ENCODE measurements at places on chromosomes 2 and 18.

- no peak for DNase-seq
These were observed 733.8 kb upstream of the FANCL start for GRCh38 chr2:58974881-58975280.

DNA sequence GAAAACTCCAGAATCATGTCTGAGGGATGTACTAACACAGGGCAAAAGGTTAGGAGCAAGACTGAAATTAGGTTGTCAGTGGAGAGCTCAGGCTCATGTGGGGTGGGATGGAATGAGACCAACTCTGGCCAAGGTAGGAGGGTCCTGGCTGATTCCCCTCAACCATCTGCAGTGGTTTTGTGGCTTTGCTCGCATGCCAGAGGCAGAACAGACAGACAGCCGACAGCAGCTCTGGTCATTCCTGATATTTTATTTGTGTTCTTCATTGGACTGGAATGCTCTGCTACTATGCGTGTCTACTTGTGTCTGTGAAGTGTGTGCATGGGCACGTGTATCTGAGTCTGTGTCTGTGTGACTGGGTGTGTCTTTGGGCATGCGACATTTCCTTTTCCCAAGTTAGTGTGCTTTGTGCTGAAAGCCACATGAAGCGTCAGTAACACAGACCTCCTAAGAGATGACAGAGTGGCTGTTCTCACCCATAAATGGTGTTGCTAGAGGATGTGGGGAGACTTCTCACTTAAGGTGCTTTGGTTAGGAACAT lies 239.5 kb downstream of the CNTNAP5 start:
- DNase-seq: no peak

DNA sequence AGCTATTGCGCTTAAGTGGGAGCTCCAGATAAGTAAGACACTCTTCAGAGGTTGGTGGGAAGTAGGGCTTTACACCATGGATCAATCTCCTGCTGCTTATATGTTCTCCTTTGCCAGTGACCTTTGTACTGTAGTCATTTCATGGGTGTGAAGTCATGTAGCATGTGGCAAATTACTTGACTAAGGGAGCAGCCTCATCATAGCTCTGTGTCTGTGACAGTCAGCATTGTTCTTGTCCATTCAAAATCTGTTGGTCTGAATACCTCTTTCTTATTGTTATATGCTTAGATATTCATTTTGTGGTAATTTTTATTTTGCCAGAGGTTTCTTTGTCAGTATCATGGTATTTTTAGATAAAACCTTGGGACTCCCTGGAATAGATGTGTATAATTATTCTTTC lies 18.2 kb downstream of the SLC4A1AP start:
- no peak for DNase-seq

GRCh38 chr2:96538487-96539214 lies 2.1 kb downstream of the ARID5A start:
- DNase-seq: no peak

GRCh38 chr2:177550264-177551200 lies 158.0 kb downstream of the AGPS start:
- no peak for DNase-seq

GRCh38 chr2:25821225-25822056 lies 56.8 kb downstream of the ASXL2 start:
- peak; percentile 68 for DNase-seq

DNA sequence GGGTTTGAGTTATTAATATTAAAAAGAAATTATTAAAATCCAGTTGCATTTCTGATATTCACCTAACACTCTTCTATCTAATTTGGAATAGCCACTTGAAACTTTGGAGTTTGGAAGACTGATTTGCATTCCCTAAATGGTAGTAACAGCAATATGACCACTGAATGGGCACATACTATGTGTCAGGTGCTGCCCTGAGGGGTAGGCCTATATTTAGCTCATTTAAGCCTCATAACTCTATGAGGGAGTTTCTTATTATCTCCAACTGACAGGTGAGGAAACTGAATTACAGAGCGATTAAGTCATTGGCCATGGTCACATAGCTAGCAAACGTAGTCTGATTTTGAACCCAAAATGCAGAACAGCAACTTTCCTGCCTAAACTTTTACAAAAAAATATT lies 77.3 kb downstream of the VWA3B start:
- DNase-seq: no peak

- DNase-seq: peak; percentile 32
These were observed 90.9 kb upstream of the SETBP1 start for GRCh38 chr18:44589693-44590355.

- no peak for DNase-seq
These were observed 205.9 kb upstream of the STK17B start for GRCh38 chr2:196376984-196377877.
